ENCODE measurements at places on chromosomes 5 and 9.
A peak's percentile ranks its signal among the peaks of the same experiment; 100 is the strongest.

DNA sequence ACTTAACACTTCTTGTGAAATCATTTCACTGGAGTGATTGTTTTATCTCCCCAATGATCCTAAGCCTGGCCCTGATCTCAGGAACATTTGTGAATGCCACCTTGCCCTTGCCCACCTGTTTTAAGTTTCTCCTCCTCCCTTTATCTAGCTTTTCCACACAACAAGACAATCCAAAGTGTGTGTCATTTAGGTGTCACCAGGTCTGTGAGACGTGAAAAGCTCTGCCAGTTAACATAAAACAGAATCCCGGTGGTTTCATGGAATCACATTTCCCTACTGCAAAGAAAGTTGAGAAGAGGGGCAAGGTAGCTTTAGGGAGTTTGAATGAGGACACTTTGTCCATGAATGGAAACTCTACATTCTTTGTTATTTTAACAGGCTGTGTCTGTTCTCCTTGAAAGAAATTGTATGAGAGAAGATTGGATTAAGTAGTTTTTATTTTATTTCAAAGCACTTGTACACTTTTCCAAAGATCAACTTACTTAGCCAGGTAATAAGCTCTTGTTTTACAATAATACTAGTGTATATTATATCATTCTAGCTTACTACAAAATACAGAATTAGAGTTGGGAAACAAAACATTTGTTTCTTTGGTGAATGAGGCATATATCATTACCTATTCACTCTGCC, 239.0 kb downstream of the ISL1 start:
- no peak for DNase-seq

GRCh38 chr5:171980792-171981191, 25.6 kb downstream of the FBXW11 start:
- peak; percentile 54 for DNase-seq

- no peak for DNase-seq
Measured at GRCh38 chr5:160774666-160775315, 77.2 kb downstream of the ATP10B start.

GRCh38 chr5:118467103-118467502, 521.2 kb downstream of the DTWD2 start:
- DNase-seq = no peak

Data from iPS DF 19.7 (cell line).